Prostate gland (tissue), 2 donors: ENCODE measurements at places on chromosomes 4 and X. TPM values are rescaled to one million over a fixed set of nuclear protein-coding genes. Genes with fewer than 3 reads are reported as not detected.

GRCh38 chr4:151674804-151675391, 85.9 kb downstream of the GATB start:
- no peaks in the 10 kb centered on the region for H3K4me1 ChIP-seq
- H3K36me3 ChIP-seq, result no peaks in the 10 kb centered on the region
- DNase-seq, result peak; percentile 78
- no peaks in the 10 kb centered on the region for H3K27me3 ChIP-seq
- H3K4me3 ChIP-seq, result peak overlapping the region; percentile 18
- H3K27ac ChIP-seq, result peak overlapping the region; percentile 59

The PNMA6F gene
- not detected for total RNA-seq

- no peaks in the 10 kb centered on the region for H3K36me3 ChIP-seq
- no peak overlapping the region for H3K4me3 ChIP-seq
- H3K27ac ChIP-seq, result no peak overlapping the region
- no peaks in the 10 kb centered on the region for H3K27me3 ChIP-seq
These were observed 3.9 kb downstream of the ARL13A start for GRCh38 chrX:100973411-100973810.

DNA sequence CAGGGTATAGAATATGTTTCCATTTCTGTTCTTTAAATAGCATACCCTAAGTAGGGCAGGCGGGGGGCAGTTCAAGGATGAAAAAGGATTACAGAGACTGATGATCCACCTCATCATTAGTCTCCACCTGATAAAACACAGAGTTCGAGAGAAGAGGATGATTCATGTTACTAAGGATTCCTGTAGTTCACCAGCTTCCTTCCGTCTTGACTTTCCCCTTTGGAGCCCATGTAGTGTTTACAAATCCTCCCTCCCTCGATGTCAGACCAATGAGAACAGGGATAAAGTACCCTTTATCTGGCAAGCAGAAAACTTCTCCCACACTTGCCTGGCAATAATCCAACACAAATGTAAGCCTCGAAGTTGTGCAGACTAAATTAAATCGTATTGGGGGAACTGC, 526.3 kb upstream of the FAM241A start:
- H3K36me3 ChIP-seq, result no peaks in the 10 kb centered on the region
- no peak for DNase-seq
- no peak overlapping the region for H3K4me3 ChIP-seq
- peaks cover 2% of the 10 kb centered on the region for H3K27me3 ChIP-seq

- no peak overlapping the region for H3K4me3 ChIP-seq
- H3K27me3 ChIP-seq, result no peaks in the 10 kb centered on the region
- H3K27ac ChIP-seq, result no peak overlapping the region
- no peaks in the 10 kb centered on the region for H3K4me1 ChIP-seq
- no peak for DNase-seq
These were observed 116.2 kb downstream of the GATB start for GRCh38 chr4:151644622-151645021.

The NEUROG2 gene
- total RNA-seq, result not detected

DNA sequence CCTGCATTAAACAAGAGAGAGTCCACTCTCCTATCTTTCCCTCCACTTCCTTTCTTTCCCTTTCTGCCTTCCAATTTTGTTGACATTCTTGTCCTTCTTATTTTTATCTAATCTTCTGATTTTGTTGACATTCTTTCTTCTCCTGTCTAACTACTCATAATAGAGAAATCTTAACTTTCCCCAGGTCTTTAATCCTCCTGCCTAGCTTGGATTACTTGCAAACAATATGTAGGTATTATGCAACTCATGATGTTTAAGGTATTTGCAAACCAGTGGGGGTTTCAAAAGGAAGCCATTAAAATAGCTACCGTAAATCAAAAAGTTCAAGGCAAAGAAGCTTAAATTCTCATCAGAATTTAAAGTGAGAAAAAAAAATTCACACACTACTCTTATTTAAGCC, 53.9 kb downstream of the PROM1 start:
- no peaks in the 10 kb centered on the region for H3K36me3 ChIP-seq
- no peak overlapping the region for H3K27ac ChIP-seq
- H3K4me3 ChIP-seq, result no peak overlapping the region
- H3K27me3 ChIP-seq, result no peaks in the 10 kb centered on the region

DNA sequence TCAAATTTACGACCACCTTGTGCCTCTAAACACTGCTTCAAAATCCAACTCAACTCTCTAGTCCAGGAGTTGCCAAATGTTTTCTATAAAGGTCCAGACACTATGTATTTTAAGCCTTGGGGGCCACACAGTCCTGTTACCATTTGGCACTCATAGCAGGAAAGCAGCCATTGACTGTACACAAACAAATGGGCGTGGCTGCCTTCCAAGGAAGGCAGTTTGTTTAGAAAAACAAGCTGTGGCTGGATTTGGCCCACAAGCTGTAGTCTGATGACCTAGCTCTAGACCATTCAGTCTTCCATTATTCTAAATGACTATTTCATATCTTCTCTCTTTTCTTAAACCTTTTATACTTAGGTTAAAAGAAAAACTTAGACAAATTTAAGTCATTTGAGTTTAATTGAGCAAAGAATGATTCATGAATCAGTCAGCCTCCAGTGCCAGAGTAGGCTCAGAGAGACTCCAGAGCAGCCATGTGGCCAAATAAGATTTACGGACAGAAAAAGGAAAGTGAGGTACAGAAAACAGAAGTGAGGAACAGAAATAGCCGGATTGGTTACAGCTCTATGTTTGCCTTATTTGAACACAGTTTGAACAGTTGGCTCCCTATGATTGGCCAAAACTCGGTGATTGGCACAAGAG, 825.8 kb upstream of the LCORL start:
- no peaks in the 10 kb centered on the region for H3K4me1 ChIP-seq
- H3K27ac ChIP-seq, result no peak overlapping the region
- H3K27me3 ChIP-seq, result no peaks in the 10 kb centered on the region
- no peaks in the 10 kb centered on the region for H3K36me3 ChIP-seq
- no peak overlapping the region for H3K4me3 ChIP-seq
- no peak for DNase-seq

- DNase-seq, result no peak
- H3K36me3 ChIP-seq, result no peaks in the 10 kb centered on the region
- H3K4me1 ChIP-seq, result no peaks in the 10 kb centered on the region
- no peak overlapping the region for H3K4me3 ChIP-seq
- H3K27me3 ChIP-seq, result no peaks in the 10 kb centered on the region
- H3K27ac ChIP-seq, result no peak overlapping the region
These were observed 10.8 kb downstream of the NOX1 start for GRCh38 chrX:100863326-100863864.

The DMD gene
- 17.6 TPM for total RNA-seq

DNA sequence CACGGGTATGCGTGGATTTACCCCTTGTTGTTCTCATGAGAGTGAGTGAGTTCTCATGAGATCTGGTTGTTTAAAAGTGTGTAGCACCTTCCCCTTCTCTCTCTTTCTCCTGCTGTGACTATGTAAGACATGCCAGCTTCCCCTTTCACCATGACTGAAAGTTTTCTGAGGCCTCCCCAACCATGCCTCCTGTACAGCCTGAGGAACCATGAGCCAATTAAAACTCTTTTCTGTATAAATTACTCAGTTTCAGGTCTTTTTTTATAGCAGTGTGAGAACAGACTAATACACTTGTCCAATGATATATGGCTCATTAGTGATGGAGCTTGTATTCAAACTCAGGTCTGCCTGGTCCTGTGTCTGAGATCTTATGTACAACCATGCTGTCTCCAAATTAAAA, 28.5 kb upstream of the RTL3 start:
- H3K27ac ChIP-seq, result no peak overlapping the region
- H3K4me3 ChIP-seq, result no peak overlapping the region
- no peaks in the 10 kb centered on the region for H3K4me1 ChIP-seq
- H3K27me3 ChIP-seq, result no peaks in the 10 kb centered on the region

GRCh38 chr4:141121768-141122454, 11.4 kb downstream of the RNF150 start:
- no peak for DNase-seq
- H3K36me3 ChIP-seq, result no peaks in the 10 kb centered on the region
- H3K4me3 ChIP-seq, result no peak overlapping the region
- no peak overlapping the region for H3K27ac ChIP-seq

The EGFL6 gene
- not detected for total RNA-seq

The TRIM75 gene
- not detected for total RNA-seq

The RRAGB gene
- total RNA-seq, result 24.0 TPM

- H3K36me3 ChIP-seq, result no peaks in the 10 kb centered on the region
- no peak for DNase-seq
- no peak overlapping the region for H3K4me3 ChIP-seq
- no peaks in the 10 kb centered on the region for H3K27me3 ChIP-seq
- no peaks in the 10 kb centered on the region for H3K4me1 ChIP-seq
These were observed 29.5 kb downstream of the EGFL6 start for GRCh38 chrX:13598877-13599276.

GRCh38 chr4:73662709-73663546, 42.7 kb upstream of the RASSF6 start:
- H3K4me1 ChIP-seq, result no peaks in the 10 kb centered on the region
- no peak for DNase-seq
- no peak overlapping the region for H3K27ac ChIP-seq
- H3K27me3 ChIP-seq, result no peaks in the 10 kb centered on the region

DNA sequence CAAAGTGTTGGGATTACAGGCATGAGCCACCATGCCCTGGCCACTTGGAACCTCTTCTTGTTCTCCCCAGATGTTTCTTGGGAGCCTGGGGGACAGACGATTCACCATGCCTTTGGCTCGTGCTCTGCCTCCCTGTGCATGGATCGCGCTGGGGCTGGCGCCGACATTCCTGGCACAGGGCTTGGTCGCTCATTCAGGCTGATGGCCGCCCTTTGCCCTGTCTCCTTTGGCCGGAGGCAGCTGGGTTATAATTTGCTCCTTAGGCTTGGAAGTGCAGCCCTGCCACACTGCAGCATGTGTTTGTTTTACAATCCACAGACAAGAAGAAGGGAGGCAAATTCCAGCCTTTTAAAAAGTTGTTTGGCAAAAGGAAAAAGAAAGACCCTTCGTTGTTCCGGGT, 115.3 kb downstream of the AASDH start:
- H3K4me1 ChIP-seq, result no peaks in the 10 kb centered on the region
- no peak overlapping the region for H3K27ac ChIP-seq
- H3K4me3 ChIP-seq, result no peak overlapping the region
- no peak for DNase-seq

GRCh38 chr4:89410687-89411086, 103.1 kb upstream of the GPRIN3 start:
- no peak overlapping the region for H3K27ac ChIP-seq
- H3K4me1 ChIP-seq, result no peaks in the 10 kb centered on the region
- H3K27me3 ChIP-seq, result no peaks in the 10 kb centered on the region
- H3K36me3 ChIP-seq, result no peaks in the 10 kb centered on the region
- no peak for DNase-seq

The FDCSP gene
- total RNA-seq, result not detected

The SMIM10 gene
- 49.8 TPM for total RNA-seq

GRCh38 chr4:142909908-142910307, 63.8 kb upstream of the INPP4B start:
- H3K4me3 ChIP-seq, result no peak overlapping the region
- no peaks in the 10 kb centered on the region for H3K4me1 ChIP-seq
- H3K27me3 ChIP-seq, result no peaks in the 10 kb centered on the region
- no peak for DNase-seq
- H3K27ac ChIP-seq, result no peak overlapping the region
- no peaks in the 10 kb centered on the region for H3K36me3 ChIP-seq

DNA sequence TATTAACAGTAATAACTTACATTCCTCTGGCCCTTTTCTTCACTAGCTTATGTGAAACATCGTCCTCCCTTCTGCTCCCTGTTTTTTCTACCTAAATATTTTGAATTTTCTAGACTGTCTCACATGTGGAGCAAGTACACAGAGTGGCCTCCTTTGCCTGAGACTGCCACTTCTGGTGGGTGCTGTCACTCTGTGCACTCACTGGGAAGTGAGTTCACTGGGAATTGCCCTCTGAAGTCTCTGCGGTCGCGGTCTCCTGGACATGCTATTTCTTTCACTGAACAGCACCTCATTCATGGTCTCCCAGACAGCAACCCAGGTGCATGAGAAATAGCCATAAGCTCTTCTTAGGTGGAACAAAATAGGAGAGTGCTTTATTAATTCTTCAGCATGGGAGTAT, 1179.7 kb upstream of the ADGRL3 start:
- H3K4me3 ChIP-seq, result no peak overlapping the region
- H3K27ac ChIP-seq, result no peak overlapping the region
- no peaks in the 10 kb centered on the region for H3K36me3 ChIP-seq
- H3K4me1 ChIP-seq, result no peaks in the 10 kb centered on the region
- no peak for DNase-seq

The NOCT gene
- 11.4 TPM for total RNA-seq

GRCh38 chr4:163485589-163485988, 8.9 kb upstream of the TMA16 start:
- H3K27me3 ChIP-seq, result no peaks in the 10 kb centered on the region
- no peaks in the 10 kb centered on the region for H3K36me3 ChIP-seq
- H3K4me3 ChIP-seq, result no peak overlapping the region
- H3K4me1 ChIP-seq, result no peaks in the 10 kb centered on the region
- H3K27ac ChIP-seq, result no peak overlapping the region

The SYNPO2 gene
- total RNA-seq, result 181 TPM

The PNMA3 gene
- total RNA-seq, result 0.27 TPM

The FANCB gene
- total RNA-seq, result 5.1 TPM

- H3K36me3 ChIP-seq, result no peaks in the 10 kb centered on the region
- H3K4me1 ChIP-seq, result no peaks in the 10 kb centered on the region
- no peak overlapping the region for H3K27ac ChIP-seq
- H3K4me3 ChIP-seq, result no peak overlapping the region
- H3K27me3 ChIP-seq, result no peaks in the 10 kb centered on the region
These were observed 561.3 kb upstream of the GRIA3 start for GRCh38 chrX:122622795-122623194.

DNA sequence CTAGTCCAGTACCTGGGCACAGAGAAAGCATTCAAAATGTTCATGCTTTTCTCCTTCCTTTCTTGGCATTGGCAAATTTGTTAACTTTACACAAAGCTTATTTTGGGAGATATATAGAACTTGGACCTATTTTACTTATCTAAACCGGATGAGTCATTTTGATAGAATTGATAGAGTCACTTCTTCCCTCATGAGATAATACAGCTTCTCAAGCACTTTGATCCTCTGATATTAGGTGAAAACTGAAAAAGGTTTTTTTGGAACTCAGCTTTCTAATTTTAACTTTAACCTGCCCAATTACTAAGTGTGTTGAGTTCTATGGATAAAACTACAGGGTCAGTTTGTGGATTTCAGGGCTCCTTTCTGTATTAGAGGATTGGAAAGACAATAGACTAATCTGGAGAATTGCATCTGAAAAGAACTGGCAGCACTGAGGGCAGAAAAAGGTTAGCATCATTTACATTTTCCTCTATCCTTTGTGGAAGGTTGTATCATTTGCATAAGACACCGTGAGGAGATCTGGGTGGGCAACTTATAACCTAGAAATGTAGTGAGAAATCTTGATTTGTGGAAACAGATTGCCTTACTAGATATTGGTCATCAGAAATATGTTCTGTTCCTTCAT, 2.4 kb downstream of the WDR44 start:
- no peak for DNase-seq
- no peaks in the 10 kb centered on the region for H3K36me3 ChIP-seq
- no peak overlapping the region for H3K4me3 ChIP-seq
- H3K27ac ChIP-seq, result no peak overlapping the region
- H3K4me1 ChIP-seq, result no peaks in the 10 kb centered on the region

- H3K36me3 ChIP-seq, result no peaks in the 10 kb centered on the region
- no peak for DNase-seq
- no peak overlapping the region for H3K4me3 ChIP-seq
These were observed 144.9 kb downstream of the FHIP1A start for GRCh38 chr4:151553874-151554273.
